ENCODE measurements at places on chromosomes 2 and 18.

DNA sequence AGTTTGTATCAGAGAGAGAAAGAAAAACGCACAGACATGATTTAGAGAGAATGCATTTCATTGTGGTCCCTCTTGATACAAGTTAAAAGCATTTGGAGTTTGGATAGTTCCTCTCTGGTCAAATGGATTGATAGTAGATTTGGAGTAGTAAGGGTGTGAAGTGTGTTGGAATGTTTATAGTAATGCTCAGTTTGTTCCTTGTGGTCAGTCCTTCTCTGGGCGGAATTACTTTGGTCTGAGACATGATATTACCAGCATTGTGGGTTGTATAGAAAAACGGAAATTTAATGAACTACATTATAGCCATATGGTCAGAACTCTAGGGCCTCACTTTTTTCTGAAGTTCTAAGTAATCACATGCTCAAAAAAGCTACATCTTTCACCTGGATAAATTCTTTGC, 178.9 kb downstream of the AGAP1 start:
- no peak for DNase-seq

- DNase-seq: no peak
These were observed 200.1 kb downstream of the NDUFA10 start for GRCh38 chr2:239824866-239825704.

GRCh38 chr18:29164993-29165599, 988.2 kb upstream of the CDH2 start:
- DNase-seq: no peak

DNA sequence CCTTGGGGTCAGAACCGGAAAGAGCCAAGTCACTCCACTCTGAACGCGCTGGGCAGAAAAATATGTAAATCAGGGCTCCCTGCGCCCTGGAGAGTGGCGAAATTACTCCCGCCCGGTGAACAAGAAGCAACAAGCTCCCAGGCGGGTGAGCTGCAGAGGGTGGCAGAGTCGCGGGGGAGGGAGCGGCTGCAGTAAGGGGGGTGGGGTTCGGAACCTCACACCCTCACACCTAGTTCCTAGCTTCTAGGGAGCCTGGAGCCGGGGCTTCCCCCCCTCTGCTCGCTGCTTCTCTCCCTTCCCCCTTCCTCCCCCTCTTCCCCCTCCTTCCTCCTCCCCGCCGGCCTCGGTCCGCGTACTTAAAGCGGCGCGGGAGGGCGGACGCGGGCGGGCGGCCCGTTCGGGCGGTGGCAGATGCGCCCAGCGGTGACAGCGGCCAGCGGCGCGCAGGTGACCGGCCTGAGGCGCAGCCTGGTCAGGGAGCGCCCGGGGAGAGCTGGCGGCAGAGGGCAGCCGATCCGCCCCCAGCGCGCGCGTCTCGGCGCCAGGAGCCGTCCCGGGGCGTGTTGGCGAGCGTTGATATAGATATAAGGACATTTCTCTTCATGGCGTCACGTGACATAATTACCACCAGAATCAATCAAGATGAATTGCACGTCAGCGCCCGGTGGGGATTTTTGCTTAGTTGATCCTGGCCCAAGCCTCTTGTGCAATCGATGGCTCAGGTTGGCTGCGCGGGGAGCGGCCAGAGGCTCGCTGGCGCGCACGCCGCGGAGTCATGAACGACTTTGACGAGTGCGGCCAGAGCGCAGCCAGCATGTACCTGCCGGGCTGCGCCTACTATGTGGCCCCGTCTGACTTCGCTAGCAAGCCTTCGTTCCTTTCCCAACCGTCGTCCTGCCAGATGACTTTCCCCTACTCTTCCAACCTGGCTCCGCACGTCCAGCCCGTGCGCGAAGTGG, at the start of gene HOXD11:
Gene HOXD11, plus strand, starts transcription at position 700 of the 959 bp plus-strand sequence. Its CDS starts 76 bp downstream, at position 776.
- no peak for DNase-seq

DNA sequence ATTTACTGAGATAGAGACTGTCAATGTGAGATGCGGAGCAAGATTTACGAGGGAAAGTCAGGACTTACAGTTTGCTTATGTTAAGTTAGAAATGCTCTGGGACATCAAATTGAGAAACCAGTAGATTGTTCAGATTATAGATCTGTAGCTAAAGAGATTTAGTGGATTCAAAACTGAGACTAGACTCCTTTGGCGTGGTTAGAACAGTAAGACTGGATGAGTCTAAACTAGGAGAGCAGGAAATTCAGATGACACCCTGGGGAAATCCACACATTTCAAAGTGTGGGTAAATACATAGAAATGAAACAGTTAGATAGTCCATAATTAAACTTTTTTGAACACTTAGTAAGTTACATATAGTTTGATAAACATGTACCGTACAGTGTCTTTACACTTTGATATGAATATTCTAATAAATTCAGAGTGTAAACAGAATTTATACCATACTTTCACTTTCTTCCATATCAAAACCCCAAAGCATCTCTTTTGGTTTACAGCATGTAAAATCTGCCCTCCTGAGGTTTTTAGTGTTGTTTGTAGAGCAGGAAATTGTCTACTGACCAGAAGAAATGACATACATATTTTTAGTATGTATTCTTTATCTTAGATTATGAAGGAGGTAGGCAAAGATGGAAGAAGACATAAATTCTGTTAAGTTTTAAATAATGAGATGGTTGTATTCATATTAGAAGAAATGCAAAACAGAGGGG, 231.5 kb downstream of the NYAP2 start:
- no peak for DNase-seq

GRCh38 chr2:72830273-72830672, 4.4 kb upstream of the EXOC6B start:
- DNase-seq: no peak

DNA sequence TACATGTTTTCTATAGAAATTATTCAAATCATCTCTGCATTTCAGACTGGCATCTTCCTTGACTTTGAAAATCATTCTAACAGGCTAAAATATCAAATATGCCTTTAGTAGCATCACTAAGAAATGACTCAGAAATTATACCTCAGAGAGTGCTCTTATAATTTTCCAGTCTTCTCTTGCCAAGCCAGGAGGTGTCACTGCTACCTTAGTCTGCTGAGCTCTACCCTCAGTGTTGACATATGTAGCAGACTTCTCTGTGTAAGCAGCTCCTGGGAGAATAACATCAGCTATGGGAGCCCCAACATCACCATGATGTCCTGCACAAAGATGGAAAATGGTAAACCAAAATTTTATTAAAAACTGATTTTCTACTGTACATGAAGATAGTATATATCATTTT, 31.6 kb downstream of the NDUFS1 start:
- peak; percentile 30 for DNase-seq

GRCh38 chr18:72444111-72444797, 99.9 kb downstream of the CBLN2 start:
- no peak for DNase-seq

DNA sequence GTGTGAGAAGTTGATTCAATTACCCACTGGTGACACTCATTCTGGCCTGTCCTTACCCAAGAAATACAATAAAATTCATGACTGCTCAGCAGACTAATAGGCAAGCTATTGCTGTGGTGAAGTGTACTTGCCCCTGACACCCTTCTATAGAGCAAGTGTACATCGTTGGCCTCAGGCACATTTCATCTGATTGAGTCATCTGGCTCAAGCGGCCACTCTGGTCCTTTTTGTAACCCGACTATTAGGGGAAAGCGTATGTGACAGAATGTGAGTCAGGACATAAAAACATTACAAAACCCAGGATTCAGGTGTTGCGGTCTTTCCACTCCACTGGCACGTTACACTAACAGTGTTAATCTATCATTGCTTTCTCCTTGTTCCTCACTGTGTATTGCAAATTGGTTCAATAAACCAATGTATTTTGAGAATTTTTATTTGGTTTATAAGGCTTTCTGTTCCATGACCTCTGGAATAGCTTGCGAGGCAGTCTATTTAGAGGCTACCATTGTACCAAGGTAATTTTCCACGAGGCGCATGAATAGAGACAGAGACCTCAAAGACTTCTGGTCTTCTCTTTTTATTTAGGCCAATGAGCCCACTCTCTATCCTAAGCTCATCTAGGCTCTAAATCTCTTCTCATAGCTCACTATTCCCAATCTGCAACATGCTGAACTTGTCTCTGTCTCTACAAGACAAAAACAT, 10.2 kb upstream of the TTC32 start:
- no peak for DNase-seq

GRCh38 chr2:16643099-16643498, 22.5 kb downstream of the CYRIA start:
- no peak for DNase-seq

DNA sequence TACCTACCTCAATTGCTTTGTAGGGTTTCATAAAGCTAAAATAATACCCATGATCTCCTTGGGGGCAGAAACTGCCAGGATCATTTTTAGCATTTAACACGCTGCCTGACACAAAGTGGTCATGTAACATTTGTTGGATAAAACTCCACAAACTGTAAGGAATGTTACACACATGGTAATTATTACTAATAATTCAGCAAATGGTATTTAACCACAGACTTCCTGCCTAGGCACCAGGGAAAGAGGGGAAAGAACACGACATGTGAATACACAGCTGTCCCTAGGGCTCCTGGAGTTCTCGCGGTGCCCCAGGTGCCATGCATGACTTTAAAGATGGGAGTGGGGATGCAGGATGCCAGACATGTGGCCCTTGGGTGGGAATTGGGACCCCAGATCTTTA, 43.5 kb downstream of the ASAP2 start:
- DNase-seq: no peak

DNA sequence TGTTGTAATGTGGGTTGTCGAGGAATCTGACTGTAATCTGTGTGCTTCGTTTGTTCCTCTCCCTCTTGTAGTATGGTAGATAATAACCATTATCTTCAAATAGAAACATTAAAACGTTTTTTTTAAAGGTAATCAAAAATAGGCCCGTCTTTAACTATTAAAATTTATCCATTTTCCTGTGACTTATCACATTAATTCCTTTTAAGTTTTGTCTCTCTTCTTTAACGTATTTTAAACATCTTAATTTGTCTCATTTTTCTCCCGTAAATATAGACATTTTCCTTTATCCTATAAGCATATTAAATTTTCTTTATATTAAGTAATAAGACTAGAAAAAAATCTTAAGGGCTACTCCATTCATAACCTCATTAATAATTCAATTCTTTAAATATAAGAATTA, 41.3 kb downstream of the EIF2AK3 start:
- no peak for DNase-seq

DNA sequence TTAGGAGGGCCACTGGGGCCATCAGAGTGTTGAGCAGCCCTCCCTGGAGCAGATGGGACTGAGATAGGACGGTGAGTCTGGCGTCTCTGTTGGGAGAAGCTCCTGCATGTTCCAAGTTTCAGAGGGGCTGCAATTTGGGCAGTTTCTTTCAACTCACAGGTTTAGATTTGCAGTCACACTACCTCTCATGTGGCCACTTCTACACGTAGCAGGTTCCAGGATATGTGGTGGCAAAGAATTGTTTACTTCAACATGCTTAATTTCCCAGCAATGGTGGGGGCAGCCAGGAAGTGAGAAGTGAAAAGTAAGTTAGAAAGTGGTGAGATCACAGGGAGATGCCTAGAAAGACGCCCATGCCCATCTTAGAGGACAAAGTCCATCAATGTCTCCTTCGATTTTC, 9.3 kb downstream of the NCK2 start:
- DNase-seq: no peak

DNA sequence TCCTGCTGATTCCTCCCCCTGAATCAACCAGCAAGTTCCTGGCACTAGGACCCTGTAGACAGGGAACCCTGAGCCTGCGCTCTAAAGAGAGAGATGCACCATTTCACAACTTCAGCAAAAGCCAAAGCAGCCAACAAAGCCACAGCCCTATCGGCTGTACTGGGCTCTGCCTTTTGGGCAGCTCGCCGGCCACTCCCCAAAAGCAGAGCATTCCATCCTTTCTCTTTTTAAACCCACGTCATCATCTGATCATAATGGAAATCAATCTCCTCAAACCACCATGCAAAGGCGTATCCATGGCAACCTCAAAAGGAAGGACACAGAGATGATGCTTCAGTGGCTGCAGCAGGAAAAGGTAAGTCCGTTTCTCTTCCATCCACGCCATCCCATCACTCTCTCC, 5.3 kb upstream of the DCTN1 start:
- DNase-seq: peak; percentile 30

DNA sequence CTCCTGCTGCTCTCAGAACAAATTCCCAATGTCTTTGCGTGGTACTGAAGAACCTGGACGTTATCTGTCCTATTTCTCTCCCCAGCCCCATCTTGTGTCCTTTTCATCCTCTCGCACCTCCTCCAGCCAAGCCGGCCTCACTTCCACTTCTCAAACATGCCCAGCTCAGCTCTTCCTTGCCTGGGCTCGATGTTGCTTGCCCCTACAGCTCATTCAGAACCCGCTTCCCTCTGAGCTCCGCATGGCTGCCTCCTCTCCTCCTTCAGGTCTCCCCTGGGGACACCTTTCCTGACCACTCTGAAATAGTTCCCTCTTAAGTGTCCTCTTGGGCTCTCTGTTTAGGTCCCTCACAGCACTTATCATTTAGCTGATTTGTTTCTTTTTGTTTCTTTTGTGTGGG, 6.7 kb upstream of the SMARCAL1 start:
- no peak for DNase-seq

GRCh38 chr2:146321175-146321574, 1523.7 kb upstream of the ACVR2A start:
- no peak for DNase-seq

DNA sequence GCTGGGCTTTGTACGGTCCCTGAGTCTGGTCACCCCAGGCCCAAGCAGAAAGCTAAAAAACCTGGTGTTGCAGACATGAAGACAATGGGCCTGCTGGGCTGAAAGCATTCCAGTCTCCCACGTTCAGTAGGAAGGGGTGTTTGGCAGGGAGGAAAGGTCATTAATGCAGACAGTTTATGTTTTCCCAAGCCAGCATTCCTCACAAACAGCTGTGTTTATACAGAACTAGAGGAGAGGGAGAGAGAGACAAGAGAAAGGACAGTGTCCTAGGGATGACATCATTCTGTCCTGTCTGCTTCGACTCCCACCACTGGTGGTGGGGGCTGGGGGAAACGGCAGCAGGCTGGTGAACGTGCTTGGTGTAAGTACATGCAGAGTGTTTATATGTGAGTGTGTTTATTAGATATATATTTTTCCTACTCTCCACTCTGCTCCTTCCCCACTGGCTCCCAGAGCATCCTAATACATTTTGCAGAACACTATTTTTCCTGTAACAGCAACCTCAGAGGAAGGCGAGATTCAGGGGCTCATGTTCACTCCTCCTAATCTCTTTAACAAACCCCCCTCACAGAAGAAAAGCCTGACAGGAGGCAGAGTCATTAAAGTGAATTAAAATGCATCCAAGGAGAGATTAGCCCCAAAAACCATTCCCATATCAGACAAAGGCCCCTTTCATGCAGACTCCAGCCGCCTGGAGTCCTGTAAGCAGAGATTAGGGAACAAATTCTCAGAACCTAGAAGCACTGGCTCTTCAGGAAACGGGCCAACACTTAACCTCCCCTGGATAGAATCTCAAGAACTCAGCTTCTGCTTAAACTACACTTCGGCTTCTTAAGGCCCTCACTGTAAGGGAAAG, 380.4 kb downstream of the TNS1 start:
- no peak for DNase-seq

DNA sequence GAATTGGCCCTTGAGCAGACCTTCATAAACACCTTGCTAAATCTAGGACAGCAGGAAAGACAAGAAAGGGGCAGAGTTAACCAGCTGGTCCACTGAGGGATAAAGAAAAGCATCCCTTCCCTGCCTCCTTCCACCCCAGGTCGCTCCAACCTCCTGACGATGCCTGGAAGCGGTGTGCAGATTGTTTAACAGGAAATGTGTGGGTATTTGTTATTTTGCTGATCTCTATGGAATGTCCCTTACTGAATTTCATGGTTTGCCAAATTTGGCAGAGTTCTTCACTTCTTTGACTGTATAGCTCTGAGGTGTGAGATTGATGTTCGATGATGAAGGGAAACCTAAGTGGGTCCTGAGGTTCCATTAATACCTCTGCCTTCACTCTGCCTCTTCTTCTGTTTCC, 72.9 kb downstream of the MAP3K20 start:
- no peak for DNase-seq
